ENCODE measurements at places on chromosomes 6 and 20. TPM values are rescaled to one million over a fixed set of nuclear protein-coding genes. Genes with fewer than 3 reads are reported as not detected.

DNA sequence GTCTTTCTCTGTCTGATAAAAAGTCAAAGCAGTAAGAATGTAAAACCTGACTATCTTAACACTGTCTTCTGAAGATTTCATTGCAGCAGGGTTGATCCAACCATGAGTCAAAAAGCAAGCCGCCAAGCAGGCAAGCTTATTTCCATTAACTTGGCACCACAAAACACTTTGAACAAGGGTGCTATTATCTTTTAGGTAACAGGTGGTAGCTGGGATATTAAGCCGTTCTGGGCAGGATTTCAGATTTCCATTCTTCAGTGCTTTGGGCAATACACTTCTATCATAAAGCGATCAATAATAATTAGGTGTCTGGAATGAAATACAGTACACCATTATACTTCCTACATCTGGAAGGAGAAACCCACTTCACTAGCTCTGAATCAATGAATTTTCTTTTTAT, 181.9 kb downstream of the TBC1D7 start:
- DNase-seq = peak; percentile 40

WDR46 gene
- polyA plus RNA-seq = 38.0 TPM

- DNase-seq = no peak
Observed at GRCh38 chr6:13993416-13993815, 68.7 kb downstream of the RNF182 start.

PRDM13 gene
- polyA plus RNA-seq = 2.5 TPM

GRCh38 chr6:4736371-4736873, 39.8 kb upstream of the CDYL start:
- DNase-seq = no peak

DNA sequence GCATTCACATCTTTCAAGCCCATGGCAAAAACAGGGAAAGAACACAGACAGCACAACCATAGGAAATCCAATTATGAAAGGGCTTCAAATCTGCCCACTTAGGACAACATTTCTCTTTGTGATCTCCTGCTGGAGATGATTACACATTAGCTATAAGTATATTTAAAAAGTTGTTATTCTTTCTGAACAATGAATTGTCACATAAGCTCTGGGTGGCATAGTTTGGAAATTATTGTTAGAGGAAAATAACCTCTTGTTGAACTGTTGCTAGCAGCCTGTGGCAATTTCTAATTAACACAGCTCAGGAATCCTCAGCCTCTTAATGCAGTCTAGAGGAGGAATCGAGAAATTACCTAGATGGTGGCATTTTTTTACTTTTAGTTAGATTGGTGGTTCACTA, 54.9 kb downstream of the BCAS1 start:
- DNase-seq = no peak

GRCh38 chr6:87944541-87944954, 103.1 kb upstream of the SPACA1 start:
- DNase-seq = no peak

ORC3 gene
- polyA plus RNA-seq = 29.6 TPM

DNA sequence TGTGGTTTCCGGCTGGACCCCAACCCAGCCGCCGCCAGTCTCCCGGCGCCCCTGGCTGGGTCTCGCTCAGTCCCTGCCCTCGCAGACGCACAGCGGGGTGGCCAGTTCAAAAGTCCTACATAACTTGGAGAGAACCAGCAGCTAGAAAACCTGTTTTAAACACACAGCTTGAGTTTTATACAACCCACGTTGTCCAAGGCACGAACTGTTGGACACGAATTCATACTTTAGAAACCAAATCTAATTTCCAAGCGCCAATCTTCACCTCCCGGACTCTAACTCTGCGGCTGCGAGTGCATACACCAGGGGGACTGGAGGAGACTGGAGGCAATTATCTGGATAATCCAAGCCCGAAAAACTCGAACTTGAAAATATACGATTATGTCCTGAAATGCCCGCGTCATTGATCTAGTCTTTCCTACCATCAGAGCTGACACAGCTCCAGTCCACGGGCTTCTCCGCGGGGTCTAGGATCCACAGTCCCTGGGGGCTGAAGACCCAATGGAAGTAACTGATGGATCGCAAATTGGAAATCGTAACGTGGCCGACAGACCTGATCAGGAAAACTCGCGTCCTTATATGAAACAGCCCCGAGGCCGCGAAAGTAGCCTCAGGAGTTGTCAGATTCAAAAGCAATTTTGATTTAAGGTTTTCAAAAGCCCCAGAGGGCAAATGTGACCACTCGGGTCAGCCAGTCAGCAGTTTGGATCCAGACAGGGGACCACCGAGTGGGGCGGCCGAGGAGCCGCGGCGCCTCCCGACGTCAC, 843 bp upstream of the HEY2 start:
- DNase-seq = peak; percentile 52

CCM2L gene
- 6.7 TPM for polyA plus RNA-seq

TNXB gene
- polyA plus RNA-seq = 6.8 TPM

DNA sequence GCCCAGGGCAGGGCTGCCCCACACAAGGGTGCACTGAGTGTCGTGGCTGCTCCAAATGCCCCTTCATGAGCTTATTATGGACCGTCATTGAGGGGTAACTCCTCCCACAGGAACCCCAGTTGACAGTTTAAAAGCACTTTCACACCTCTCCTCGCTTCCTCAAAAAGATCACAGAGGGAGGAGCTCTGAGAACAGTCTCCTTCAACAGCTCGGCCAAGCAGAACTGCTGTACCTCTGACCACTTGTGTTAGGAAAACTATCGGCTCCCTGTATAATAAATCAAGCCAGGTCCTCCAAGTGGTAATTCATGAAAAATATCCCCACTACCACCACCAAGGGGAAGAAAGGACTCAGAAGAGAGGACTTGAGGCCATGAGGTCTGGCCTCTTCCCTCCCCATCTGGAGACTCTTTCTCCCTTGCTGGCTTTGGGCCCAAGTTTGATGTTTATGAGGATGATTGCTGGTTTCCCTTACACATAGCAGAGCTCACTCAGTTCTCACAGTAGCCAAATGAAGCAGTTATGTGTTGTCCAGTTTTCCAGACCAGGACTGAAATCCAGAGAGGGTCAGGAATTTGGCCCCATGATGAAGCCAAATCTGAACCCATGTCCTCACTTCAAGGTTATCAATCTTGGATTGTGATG, 8.7 kb downstream of the SNX21 start:
- DNase-seq = no peak

- no peak for DNase-seq
Observed at GRCh38 chr20:44392776-44393607, 37.5 kb downstream of the HNF4A start.

DNA sequence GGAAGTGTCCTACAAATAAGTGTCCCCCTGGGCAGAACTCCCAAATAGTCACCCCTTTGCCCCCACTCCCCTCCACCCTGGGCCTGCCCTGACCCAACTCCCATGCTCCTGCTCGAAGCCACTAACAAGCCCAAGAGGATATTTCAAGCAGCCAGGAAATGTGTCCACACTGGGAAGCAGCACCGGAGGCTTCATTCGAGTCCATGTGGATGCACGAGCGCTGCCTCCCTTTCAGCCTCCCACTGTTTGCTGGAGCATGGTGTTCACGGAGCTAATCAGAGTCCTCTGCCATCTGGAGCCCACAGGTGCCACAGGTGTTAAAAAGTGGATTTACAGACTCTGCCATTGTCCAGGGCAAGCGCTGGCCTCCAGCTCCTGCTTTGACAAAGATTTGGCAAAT, 177.6 kb downstream of the TTLL2 start:
- no peak for DNase-seq

DNA sequence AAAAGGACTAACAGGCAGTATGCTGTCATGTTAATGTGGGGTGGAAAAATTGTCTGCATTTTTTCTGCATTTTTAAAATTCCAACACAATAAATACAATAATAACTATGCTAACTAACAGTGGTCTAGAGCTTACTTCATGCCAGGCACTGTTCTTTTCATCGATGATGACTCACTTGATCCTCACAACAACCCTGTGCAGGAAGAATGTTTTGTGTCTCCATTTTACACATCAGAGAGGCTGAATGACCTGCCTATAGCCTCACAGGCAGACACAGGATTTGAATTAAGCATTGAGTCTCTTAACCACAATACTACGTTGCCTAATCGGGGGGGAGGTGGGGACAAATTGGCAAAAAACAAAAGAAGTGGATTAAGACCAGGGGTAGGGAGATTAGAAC, 26.9 kb upstream of the FANCE start:
- no peak for DNase-seq

- no peak for DNase-seq
Observed at GRCh38 chr20:25534845-25535244, 50.5 kb downstream of the NINL start.

GJA10 gene
- polyA plus RNA-seq = not detected

AFG1L gene
- polyA plus RNA-seq = 3.7 TPM

- DNase-seq = peak; percentile 92
Observed at GRCh38 chr6:35583893-35584688, 71.4 kb upstream of the TULP1 start.

DNA sequence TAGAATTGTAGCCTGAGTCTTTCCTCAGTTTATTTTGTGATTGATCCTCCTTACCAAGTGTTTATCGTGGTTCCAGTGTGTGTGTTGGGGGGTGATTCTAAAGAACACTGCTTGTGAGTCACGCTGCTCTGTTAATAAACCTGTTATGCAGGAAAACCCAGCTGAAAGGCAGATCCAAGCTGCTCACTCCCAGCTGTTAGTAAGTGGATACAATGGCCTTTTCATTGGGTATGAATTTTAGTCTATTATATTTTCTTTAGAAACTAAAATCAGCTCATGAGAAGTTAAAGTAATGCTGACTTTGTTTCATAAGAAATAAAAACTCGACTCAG, 12.2 kb upstream of the DSTN start:
- DNase-seq = no peak
